Brain microvascular endothelial cell (primary cell): ENCODE measurements at places on chromosomes 1 and 21.

DNA sequence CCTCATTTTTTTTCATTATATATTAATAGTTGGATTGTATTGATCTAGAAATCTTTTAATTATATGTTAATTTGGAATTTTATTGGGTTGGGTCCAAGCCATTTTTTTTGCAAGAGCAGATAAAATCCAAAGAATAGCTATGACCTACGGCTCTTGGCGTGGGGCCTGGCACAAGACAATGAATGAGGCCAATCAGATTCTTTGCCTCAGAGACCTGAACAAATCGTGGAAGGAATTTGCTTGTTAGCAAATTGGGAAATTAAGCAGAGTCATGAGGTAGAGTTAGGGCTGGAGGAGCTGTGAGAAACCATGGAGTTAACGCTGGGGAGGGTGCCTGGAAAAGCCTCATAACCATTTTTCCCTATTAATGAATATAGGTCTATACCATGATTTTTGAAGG lies 40.1 kb downstream of the CAMSAP2 start:
- DNase-seq, result no peak

GRCh38 chr1:11951901-11952300 lies 17.4 kb downstream of the PLOD1 start:
- DNase-seq, result no peak

DNA sequence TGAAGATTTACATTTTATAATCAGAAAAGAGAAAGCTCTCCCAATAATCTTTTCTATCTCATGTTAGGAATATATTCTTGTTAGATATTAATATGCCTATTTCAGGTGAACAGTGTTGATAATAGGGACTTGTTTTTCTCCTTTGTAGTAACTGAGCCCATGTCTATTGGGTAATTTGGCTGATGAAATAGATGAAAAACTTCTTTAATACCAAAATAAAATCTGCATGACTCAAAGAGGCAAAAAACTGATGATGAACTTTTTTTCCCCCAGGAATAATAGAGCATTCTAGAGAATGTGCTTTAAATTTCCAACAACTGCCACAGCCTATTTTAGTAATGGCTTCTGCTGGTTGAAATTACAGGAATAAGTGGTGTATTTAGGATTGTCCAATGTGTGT lies 178.9 kb upstream of the GREM2 start:
- DNase-seq, result no peak

DNA sequence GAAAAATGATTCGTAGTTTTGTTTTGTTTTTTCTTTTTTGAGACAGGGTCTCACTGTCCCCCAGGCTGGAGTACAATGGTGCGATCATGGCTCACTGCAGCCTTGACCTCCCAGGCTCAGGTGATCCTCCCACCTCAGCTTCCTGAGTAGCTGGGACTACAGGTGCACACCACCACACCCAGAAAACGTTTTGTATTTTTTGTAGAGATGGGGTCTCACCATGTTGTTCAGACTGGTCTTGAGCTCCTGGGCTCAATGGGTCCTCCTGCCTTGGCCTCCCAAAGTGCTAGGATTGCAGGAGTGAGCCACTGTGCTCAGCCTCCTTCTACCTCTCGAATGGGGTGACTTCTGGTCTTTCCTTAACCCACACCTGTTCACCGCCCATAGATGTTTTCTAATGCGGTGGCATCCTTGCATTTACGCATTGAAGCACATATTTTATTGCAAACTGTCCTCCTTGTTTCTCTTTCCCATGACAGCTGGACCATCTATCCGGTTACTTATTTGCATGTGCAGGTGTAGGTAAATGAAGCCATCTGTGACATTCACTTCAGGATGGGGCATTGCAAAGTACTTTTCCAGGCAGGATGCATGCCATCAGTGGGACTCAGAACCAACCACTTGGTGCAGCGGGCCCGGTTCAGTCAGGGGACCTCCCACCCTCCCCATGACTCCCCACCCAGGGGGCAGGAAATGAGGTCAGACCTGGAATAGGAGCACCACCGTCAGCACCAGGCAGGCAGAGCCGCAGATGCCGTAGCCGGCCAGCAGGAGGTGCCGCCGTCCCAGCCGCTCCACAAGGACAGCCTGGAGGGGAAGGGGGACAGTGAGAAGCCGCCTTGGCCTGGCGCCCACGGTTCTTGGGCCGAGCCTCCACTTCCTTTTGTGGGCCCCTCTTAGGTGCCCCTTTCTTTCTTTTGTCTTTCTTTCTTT lies 16.5 kb downstream of the SLC2A7 start:
- DNase-seq, result peak; percentile 37

GRCh38 chr1:116993286-116993685 lies 8.3 kb upstream of the CD101 start:
- no peak for DNase-seq

- no peak for DNase-seq
Measured at GRCh38 chr1:109718495-109718894, 6.4 kb downstream of the GSTM5 start.

DNA sequence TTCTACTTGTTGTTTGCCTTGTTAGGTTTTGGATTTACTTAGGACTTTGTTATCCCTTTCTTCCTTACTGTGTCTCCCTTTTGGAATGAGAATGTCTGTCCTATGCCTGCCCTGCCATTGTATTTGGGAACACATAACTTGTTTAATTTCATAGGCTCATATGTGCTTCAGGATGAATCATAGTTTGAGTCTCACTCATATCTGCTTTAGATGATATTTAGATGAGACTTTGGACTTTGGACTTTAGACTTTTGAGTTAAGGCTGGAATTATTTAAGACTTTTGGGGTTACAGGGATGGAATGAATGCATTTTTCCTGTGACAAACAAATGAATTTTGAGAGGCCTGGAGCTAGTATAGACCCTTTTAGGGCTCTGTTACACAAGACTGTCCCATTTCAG lies 33.4 kb downstream of the PSMG1 start:
- DNase-seq, result no peak

DNA sequence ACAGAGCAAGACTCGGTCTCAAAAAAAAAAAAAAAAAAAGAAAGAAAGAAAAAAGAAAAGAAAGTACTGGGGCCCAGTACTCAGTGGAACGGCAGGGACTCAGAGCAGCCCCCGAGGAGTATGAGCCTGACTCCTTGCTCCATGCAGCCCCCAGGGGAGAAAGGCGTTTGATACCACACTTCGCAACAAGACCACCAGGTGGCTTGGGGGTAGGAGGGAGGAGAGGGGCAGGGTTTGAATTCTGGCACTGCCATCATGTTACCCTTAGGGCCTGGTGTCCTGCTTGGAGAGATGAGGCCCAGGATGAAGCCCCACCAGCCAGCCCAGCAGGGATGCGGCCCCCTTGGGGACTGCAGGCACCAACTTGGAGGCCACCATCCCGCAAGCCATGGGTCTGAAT lies 321.3 kb upstream of the VAMP3 start:
- no peak for DNase-seq

DNA sequence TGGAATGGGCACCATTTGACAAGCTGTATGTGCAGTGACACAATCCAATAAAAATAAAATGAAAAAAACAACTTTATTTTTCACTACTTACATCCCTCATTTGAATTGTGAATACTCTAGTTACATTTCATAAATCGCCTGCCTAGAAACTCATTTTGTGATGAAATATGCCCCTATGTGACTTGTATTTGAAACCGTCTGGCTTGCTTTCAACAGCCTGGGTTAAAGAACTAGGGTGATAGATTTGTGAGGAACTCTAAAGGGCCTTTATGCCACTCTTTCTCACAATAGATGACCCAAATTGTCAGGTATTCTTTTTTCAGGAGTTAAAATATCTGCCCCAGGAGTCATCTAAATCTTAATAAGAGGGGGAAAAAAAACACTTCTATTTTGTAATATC lies 137.9 kb downstream of the DAB1 start:
- DNase-seq, result no peak

DNA sequence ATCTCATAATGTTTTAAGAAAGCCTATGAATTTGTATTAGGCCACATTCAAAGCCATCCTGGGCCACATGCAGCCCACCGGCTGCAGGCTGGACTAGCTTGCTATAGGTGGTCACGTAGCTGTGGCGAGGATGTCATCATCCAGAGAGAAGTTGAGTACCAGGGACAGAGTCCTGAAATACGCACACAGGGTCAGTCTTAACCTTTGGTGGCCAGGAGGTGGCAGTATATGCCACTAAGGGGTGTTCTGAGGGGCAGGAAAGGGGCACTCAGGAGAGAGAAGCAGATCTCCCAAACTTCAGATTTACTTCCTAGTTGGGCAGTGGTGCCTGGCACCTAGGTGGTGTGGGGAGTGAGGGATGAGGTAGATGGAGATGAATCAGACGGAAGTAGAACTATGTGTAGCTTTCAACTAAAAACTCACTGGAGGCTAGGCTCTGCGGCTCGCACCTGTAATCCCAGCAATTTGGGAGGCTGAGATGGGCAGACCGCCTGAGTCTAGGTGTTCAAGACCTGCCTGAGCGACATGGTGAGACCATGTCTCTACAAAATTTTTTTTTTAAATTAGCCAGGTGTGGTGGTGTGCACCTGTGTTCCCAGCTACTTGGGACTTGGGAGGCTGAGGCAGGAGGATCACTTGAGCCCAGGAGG lies 16.3 kb upstream of the CDK18 start:
- peak; percentile 33 for DNase-seq

GRCh38 chr1:243903895-243904294 lies 53.9 kb upstream of the AKT3 start:
- no peak for DNase-seq

GRCh38 chr1:198167436-198167934 lies 10.7 kb downstream of the NEK7 start:
- peak; percentile 49 for DNase-seq

GRCh38 chr1:111202707-111203623 lies 2.5 kb upstream of the DENND2D start:
- no peak for DNase-seq
